Cardiac septum (tissue), 1 donor: ENCODE measurements at places on chromosomes 5 and 9. TPM values are rescaled to one million over a fixed set of nuclear protein-coding genes. Genes with fewer than 3 reads are reported as not detected.

Gene PCDHA1
- total RNA-seq, result 0.08 TPM

Gene PCDHB7
- 0.67 TPM for total RNA-seq

DNA sequence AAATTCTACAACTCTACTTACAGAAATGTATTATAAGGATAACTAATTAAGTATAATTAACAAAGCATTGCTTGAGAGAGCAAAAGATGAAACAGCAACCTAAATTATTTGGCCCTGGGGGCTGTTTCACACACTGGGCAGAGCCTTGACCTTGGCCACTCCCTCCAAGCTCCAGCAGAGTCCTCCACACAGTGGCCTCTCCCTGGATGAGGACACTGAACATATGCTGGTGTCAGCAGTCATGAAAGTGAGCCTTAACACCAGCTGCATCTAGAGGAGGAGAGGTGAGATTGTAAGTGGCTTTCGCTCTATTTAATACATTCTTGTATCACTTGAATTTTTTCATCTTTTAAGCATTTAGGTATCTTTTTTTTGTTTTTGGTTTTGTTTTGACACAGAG is 23.3 kb upstream of the ZDHHC12 start:
- no peak for DNase-seq

- DNase-seq, result no peak
Measured at GRCh38 chr5:82785882-82786509, 291.2 kb downstream of the TMEM167A start.

DNA sequence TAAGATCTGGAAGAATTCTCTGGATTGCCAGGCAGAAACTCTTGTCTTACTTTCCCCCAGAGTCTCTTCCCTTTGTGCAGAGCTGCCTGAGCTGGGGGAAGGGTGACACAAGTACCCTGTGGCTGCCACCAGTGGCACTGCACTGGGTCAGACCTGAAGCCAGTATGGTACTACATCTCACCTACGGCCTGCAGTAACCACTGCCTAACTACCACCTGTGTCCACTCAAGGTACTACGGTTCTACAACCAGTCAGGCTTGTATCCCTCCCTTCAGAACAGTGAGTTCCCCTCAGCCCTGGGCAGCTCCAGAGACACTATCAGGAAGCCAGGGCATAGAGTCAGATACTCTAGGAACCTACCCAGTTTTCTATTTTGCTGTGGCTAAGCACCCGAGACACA is 212.0 kb upstream of the POU5F2 start:
- DNase-seq, result no peak

- no peak for DNase-seq
Measured at GRCh38 chr5:65821966-65822365, 100.0 kb downstream of the NLN start.

- no peak for DNase-seq
Measured at GRCh38 chr9:92342825-92343488, 17.2 kb downstream of the CENPP start.

DNA sequence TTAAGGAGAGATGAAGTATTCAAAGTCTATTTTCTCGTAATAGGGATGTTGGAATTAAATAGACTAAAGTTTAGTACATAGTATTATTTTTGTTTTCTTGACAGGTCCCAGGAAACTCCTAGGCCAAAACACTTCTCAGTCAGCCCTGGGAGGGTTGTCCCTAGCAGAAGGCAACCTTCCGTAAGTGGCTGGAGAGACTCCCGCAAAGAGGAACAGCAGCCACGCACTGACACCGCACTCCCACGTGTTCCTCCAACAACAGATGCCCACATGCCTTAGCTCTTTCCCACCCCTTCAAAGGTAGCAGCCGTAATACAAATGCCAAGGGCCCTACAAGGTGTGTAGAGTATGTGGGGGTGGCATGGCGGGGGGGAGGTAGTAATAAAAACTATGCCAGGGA is 28.4 kb downstream of the PCDHGC5 start:
- DNase-seq, result no peak

DNA sequence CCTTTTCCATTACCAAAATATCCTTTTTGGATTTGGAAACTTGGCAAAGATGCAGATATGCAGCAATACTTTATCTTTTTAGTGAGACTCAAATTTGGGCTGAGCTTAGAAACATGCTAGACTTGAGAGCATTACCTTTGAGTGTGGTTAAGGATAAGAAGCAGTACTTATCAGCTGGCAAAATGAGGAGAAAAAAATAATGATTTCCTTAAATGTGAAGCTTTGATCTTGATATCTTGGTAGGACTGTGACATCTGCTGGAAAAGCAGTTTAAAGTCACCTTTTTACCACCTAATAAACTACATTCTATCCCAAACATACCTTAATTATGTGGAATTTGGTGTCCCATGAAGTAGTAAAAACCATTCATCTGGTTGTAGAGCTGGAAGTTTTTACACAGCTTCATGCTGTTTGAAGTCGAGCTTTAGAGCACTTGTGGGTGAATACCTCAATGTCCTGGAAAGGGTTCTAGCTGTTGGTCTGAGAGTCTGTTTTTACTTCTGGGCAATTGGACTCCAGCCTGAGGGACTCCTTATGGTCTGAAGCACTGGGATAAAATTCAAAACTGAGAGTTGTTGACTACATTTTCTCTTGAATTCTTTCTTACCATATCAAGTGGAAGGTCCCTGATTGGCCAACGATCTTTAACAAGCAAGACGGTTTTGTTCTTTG is 53.4 kb downstream of the LRRC70 start:
- no peak for DNase-seq

Gene DHX29
- 18.0 TPM for total RNA-seq

Gene INSL4
- total RNA-seq, result not detected

Gene SLC46A2
- total RNA-seq, result 0.16 TPM

Gene OTP
- not detected for total RNA-seq

- DNase-seq, result no peak
Measured at GRCh38 chr5:149371296-149371962, 7.7 kb downstream of the IL17B start.

DNA sequence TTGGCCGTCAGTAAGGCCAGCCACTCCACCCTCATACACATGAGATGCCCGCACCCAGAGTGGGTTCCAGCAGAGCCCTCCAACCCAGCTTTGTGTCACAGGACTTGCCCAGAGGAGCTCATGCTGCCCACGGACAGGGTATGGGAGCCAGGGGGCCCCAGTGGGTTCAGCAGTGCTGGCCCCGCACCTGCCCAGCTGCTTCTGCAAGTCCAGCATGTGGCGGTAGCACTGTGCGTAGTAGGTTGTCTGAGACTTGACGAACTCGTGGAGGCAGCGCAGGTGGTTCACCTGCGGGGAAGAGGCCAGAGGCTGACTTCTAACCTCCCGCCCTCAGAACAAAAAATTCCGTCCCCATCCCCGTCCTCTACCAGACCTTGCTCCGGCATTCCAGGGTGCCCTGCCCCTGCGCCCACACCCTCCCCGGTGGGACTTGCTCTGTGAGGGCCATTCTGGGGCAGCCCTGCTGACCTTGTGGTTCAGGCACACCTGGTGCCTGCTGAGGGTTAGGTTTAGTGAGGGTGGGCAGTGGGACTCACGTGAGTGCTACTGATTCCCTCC is 18.5 kb downstream of the SH3GLB2 start:
- no peak for DNase-seq

Gene NINJ1
- 46.4 TPM for total RNA-seq

Gene PTPRD
- 13.0 TPM for total RNA-seq

GRCh38 chr5:126732716-126733115 is 44.2 kb upstream of the LMNB1 start:
- DNase-seq, result no peak

DNA sequence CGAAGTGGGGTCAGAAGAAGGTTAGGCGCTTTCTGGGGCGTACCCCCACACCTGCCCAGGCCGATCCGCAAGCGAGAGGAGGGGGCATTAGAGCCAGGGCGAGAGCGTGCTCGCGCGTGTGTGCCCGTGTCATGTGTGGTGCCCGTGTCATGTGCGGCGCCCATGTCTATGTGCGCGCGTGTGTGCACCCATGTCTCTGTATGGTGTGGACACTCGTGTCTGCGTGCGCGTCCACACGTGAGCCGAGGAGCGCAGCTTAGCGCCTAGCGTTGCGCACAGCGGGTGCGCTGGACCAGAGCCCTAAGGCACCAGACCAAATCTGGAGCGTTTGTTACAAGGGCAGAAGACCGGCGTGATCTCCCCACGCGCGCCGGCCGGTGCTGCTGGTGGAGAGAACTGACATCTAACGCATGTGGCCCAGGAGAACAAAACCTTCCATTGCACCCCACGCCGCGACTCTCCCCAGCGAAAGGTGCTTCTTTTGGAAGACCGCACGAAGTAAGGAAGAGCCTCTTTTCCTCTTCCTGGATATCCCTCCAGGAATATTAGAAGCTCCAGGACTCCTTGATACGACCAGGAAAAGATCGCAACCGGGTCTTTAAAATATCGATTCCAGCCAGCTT is 644 bp downstream of the NIM1K start:
- no peak for DNase-seq

DNA sequence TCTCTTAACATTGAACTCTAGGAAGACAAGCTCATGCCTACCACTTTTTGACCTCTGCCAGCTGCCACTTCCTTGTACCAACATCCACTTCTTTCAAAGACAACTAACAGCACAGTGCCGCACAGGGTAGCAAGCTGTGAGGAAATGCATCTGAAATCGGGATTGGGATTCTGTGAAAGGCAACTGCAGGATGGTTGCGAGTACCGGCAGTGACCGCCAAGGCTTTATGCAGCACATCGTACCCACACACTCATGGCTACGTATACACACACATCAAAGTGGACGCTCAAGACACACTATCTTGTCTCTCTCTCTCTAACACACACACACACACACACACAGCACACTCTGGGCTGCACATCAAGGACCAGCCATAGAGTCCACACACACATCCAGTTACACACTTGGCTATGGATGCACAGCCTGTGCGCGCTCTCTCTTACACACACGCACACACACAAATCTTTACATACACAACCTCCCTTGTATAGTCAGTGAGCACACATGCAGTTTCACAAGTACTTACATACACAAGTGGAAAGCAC is 964 bp downstream of the HTR4 start:
- DNase-seq, result no peak

- DNase-seq, result no peak
Measured at GRCh38 chr9:100933656-100934055, 94.9 kb upstream of the PLPPR1 start.

Gene FBXL7
- 26.2 TPM for total RNA-seq

DNA sequence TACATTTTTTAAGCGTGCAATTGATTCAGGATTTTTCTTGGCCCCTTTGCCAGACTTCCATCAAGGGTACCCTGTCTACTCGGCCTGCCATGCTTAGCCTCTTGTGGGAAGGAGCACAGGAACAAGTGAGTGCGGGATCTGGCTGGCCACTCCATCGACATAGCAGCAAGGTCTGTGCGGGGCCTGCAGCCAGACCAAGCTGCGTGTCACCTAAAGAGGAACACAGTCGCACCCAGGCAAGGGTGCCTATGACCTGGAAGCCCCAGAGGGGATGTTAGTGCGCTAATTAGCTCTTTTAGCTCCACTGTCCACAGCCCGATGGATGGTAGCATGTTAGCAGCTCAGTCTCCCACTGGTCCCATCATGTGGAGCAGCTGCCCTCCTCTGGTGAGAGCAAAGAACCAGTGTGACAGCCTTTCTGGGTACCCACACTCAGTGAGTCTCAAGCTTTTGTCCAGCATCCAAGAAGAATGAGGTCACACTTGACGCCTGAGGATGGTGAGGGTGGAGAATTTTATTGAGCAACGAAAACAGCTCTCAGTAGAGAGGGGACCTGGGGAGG is 38.7 kb downstream of the FTMT start:
- DNase-seq, result no peak

DNA sequence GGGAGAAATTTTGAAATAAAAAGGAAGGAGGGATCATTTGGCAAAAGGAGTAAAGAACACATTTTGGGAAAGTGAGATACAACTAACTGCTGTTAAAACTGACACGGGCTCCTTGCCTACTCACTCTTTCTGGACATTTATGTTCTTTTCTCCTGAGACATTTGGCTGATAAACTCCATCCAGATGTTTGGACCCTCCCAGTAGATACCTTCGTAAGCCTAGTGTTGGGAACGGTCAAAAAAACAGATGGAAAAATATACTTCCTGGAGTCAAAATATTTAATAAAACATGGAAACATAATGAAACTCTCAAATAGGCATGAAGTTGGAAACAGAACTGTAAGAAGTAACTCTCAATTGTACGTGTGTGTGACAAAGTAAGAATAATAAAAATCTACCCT is 360.1 kb upstream of the RIOK2 start:
- DNase-seq, result no peak
